AG04450 (cell line): ENCODE measurements at places on chromosomes 2 and 18. TPM values are rescaled to one million over a fixed set of nuclear protein-coding genes. Genes with fewer than 3 reads are reported as not detected.

FLACC1 gene
- polyA plus RNA-seq = 0.58 and 1.1 TPM in 2 replicates

TSPYL6 gene
- polyA plus RNA-seq = not detected in 2 replicates

KATNAL2 gene
- polyA plus RNA-seq = 1.9 and 2.9 TPM in 2 replicates

EPG5 gene
- 49.5 and 51.5 TPM in 2 replicates for polyA plus RNA-seq

STARD6 gene
- 0.14 TPM in 1 of 2 replicates, not detected in the other for polyA plus RNA-seq

APCDD1 gene
- polyA plus RNA-seq = 0.01 TPM in 1 of 2 replicates, not detected in the other

MPHOSPH10 gene
- polyA plus RNA-seq = 14.1 and 23.3 TPM in 2 replicates

CAPN14 gene
- polyA plus RNA-seq = 0.09 TPM in 2 replicates

CD8B2 gene
- not detected in 2 replicates for polyA plus RNA-seq

GRCh38 chr2:72961853-72962468, 44.6 kb downstream of the EMX1 start:
- no peak for DNase-seq

DNA sequence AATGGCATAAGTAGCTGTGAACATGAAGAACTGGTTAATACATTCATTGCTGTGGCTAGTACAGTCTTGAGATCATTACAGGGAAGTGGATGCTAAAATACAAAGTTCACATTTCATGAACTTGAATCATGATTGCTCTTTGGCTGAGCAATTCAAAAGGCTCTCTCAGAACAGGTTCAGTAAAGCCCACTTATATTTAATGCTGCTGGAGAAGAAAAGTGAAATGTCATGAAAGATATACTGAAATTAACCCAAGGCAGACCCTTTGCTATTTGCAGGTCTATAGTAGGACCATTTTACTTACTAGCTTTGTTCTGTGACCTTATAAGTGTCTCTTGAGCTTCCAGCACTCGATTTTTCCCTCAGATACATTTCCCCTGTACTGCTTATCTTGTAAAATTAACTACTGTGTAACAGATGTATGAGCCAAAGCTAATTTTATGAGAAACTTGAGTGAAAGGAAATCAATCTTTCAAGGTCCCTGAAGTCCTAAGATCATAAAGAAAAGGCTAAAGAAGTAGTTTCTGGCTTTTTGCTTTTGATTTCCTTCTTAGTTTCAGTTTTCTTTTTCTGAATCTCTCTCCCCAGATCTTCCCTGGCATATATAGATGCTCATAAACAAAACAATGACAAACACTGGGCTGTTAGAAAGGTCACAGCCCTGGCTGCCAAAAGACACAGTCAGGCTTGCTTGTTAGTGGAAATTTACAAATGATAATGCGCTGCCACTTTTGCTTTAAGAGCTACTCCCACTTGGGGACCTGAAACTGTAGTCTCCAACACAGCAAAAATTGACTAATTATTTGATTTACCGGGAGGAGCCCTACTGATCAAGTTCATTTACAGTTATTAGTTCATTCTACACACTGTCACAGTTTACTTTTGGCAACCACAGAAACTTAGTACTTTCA, 132.7 kb upstream of the XPO1 start:
- DNase-seq = no peak

DNA sequence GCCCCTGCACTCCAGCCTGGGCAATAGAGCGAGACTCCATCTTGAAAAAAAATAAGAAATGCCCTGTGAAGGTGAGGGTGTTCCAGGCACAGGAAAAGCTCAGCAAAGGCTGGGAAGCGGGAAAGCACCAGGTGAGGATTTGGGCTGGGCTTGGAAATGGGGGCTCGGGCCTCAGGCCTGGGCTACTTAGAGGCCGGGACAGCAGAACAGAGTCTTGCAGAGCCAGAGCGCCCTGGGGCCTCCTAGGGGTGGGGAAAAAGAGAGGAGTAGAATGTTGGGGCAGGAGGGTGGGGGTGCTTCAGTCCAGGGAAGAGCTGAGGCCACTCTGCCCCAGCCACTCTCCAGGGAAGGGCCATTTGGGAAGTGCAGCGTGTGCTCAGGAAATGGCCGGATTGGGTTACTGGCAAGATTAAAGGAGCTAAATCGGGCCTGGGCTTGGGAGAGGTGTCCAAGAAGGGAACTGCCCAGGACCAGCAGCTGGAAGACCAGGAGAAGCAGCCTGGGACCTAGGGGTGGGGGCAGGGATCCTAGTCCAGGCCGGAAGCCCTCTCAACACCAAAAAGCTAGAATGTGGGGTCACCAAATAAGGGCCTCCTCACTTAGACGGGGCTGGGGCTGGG, 13.8 kb upstream of the DES start:
- DNase-seq = no peak

- DNase-seq = no peak
These were observed 33.9 kb upstream of the RMP24 start for GRCh38 chr18:35938562-35938961.

DNA sequence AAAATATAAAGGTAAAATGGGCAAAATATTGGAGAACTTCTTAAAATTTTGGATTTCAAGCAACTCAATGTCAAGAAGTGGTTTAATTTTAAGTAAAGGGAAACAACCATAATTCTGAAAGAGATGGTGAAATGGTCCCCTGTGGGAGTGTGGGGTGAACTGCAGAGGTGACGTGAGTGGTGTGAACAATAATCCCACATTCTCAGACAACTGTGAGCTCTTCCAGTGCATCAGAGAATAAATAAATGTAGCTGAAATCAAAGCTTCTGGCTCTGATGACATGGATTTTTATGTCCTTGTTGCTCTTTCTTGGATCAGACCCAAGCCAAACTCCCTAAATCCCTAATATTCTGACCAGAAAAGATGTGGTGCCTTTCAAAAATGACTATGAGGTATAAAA, 672.7 kb downstream of the ZEB2 start:
- DNase-seq = no peak

DNA sequence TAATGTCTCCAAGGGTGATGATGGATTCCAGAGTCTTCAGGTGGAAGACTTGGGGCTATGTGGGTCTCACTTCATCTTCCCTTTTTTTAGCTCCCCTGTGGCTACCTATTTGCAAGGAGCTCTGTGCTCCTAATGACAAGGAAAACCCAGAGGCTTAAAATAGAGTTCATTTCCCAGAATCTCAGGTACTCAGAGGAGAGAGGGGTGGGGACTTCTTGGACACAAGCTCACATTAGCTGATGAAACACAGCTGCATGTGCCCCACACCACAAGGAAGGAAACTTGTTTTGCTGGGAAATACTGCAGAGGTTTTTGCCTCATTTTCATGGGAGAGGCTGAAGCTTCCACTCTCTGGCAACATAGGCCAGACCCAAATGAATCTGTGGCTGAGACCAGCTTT, 138.6 kb upstream of the SLC1A4 start:
- DNase-seq = no peak

- no peak for DNase-seq
These were observed 59.8 kb upstream of the HS6ST1 start for GRCh38 chr2:128378231-128379020.

DNA sequence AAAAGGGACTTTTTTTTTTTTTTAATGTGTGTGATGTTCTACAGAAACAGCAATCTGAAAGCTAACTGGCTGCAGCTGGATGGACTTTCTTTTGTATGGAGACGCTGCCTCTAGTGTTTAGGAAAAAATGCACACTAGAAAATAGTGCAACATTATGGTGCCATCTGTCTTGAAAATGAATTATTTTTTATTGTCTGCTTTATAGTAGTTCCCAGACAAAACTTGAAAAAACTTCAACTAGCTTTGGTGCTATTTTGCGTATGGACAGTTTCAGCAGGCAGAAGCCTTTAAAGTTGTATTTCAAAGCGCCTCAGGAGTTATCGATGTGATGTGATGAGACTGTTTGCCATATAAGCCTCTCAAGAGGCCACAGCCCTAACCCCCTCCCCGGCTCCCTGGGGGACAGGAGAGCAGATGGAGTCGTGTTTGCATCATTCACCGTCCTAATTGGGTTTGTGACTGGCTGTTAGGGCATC, 86.9 kb downstream of the LTBP1 start:
- peak; percentile 15 for DNase-seq

DNA sequence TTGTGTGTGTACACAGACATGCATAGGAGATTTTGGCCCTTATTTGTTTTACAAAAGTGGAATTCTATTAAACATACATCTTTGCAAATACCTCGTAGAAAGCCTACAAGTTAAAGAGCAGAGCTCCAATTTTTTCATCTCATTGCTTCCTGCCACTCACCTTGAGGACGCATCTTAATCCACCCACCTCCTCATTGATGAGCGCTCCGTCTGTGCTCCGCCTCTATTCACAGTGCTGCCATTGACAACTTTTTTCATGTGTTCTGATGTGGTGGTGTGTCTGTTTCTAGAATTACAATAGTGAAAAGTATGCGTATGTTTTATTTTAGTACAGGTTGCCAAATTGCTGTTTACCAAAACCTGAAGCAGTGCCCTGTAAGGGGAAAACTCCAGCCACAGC, 36.3 kb downstream of the NEURL3 start:
- no peak for DNase-seq

DNA sequence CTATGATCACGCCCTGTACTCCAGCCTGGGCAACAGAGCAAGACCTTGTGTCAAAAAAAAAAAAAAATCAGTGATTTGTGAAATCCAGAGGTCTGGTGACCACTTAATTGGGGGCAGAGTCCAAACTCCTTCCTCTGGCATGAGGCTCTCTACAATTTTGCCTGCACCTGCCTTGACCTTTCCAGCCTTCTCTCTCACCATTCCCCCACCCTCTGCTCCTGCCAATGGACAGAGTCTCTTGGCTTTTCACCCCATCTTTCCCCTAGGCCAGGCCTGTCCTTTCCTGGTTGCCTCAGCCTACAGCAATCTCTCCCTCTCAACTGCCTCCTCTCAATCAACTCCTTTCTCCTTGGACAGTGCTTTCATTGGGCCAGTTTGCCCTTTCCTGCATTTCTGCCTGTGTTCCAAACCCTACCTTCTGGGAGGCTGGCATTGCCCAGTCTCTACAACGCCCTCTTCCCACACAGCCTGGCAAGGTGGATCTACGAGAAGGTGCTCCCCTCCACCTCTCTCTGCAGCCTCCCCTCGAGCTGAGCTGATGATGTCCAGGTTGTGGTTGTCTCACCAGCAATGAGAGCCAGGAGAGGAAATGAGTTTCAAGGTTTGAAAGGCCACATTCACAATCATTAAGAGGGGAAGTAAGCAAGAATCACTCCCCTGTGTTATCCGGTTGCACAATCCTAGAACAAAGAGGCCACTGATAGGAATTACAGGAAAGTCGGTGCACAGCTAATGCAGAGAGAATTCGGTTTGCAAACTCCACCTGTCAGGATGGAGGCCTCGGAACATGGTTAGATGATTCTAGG, 39.5 kb upstream of the NPAS2 start:
- DNase-seq = no peak

DNA sequence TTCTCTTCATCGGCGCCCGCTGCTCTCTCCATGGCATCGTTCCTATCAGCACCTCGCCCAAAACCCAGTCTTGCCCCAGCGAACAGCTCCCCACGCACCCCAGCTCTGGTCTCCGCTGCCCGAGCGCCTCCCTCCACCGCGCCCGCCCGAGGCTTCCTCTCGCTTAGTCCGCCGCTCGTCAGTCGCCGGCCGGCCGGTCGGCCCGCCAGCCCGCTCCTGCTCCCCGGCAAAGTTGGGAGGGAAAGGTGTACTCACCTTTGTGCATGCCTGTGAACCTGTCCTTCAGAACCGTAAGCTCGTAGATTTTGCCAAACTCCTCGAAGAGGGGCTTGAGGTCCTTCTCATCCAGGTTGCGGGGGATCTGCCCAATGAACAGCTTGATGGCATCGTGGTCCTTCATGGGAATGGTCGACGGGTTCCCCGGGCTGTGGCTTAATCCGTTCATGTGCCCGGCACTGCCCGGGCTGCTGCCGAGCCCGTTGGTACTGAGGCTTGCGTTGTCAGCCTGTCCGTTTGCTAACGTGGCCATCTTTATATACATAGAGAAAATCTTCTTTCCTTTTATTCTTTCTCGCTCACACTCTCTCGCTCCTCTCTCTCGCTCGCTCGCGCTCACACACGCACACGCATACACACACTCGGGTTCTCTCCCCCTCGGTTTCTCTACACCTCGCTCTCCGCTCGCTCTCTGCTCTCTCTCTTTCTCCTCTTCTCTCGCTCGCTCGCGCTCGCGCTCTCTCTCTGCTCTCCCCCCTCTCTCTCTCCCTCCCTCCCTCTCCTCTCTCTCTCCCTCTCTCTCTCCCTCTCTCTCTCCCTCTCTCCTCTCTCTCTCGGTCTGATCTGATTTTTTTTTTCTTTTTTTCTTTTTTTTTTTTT, at the start of gene CELF4:
Gene CELF4, minus strand, starts transcription at position 698 of the 876 bp plus-strand sequence.
- DNase-seq = no peak

DNA sequence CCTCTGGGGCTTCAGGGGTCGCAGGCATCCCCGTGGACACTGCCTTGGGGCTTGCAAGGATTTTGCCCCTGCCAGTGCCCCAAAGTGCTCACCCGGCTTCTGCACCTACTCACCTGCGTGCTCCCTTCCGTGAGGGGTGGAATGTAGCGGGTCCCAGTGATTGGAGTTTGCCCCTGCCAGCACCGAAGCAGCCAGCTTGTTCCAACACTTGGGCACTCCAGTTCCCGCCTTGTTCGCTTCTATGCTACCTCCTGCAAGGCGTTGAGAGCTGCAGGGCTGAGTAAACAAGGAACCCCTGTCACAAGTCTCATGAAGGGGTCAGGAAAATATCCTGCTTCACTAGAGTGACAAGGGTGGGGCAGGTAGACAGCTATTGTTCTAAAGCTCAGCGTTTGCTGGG, 631.5 kb downstream of the EPHA4 start:
- no peak for DNase-seq

- no peak for DNase-seq
These were observed 58.8 kb downstream of the BOD1L2 start for GRCh38 chr18:57205641-57206040.

DNA sequence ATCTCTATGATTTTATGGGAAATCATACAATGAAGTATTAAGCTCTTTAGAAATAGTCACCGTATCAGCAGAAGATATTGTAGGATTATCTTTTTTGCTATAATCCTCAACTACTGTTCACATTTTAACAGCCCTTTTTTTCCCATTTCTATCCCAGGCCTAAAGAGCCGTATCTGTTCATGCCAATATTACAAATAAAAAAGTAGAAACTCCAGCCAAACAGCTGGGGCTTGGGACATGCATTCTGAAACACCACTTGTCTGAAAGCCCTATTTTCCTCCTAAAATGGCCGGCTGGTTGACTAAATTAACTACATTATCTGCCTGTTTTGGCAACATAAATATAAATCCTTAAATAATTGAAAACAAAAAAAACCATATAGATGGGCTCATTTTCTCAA, 477.8 kb downstream of the CDH2 start:
- no peak for DNase-seq

DNA sequence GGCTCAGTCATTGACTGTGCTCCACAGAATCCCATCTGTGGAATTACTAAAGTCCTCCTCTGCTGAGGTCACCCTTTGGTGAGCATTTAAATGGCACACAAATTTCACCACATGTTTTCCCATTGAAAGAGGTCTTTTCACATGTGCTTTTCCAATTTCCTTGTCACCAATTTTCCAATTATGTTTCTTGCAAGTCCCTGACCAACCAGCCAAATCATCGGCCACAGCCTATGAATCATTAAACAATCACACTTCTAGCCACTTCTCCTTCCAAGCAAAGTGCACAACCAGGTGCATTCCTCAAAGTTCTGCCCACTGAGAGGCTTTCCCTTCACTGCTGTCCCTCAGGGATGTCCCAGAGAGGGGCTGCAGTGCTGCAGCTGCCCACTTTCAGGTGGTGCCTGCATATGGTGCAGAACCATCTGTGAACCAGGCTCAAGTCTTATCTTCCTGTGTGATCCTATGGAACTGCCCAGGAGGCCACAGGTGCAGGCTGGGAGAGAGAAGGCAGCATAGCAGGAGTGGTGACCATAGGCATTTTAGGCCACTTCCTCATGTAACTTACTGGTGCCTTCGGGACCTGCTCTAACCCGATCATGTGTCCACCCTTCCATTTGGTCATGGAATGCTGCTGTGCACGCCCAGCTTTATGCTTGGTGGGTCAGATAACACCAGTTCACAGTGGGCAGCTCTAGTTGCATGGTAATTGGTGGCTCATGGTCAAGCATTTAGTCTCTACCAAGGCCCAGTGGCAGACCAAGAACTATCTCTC, 153.0 kb downstream of the SEPTIN10 start:
- no peak for DNase-seq
